ENCODE measurements at places on chromosomes 3 and 15.

DNA sequence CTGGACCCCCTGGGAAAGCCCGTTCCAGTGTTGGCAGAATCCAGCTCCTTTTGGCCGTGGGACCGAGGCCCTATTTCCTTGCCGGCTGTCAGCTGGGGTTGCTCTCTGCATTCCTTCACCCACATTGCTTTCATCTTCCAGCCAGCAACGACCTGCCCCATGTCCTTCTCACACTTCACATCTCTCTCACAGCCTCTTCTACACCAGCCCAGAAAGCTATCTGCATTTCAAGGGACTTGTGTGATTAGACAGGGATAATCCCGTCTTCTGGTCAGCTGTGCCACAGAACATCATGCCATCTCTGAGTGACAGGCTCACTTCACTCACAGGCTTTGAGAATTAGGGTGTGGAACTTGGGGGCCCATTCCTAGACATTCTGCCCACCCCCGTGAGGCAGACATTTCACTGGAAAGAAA is 16.4 kb downstream of the EFCC1 start:
- DNase-seq: no peak

- DNase-seq: no peak
These were observed 34.6 kb downstream of the MSL2 start for GRCh38 chr3:136161516-136161915.

DNA sequence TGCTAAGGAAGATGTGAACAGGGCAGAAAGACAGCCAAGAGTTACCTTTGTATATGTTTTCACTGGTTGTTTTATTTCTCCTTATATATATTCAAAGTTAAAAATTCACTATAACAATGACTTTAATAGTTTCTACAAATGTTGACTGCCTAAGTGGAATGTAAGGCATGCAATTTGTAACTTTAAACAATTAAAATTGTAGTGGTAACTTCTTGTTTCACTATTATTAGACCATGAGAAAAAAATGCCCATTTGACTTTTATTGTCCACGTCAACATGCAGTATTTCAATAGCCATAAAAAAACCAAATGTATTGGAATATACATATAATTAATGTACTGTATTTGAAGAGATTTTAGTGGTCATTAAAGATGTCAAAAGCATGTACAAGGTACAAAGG is 340.7 kb upstream of the CBLB start:
- DNase-seq: no peak

- DNase-seq: peak; percentile 82
These were observed 7.9 kb downstream of the HTR3D start for GRCh38 chr3:184039414-184039813.

GRCh38 chr15:98785807-98786621 is 137.7 kb downstream of the IGF1R start:
- DNase-seq: no peak

GRCh38 chr15:83695901-83696425 is 42.0 kb downstream of the ADAMTSL3 start:
- no peak for DNase-seq

GRCh38 chr3:144583871-144584270 is 612.2 kb downstream of the DIPK2A start:
- DNase-seq: no peak

DNA sequence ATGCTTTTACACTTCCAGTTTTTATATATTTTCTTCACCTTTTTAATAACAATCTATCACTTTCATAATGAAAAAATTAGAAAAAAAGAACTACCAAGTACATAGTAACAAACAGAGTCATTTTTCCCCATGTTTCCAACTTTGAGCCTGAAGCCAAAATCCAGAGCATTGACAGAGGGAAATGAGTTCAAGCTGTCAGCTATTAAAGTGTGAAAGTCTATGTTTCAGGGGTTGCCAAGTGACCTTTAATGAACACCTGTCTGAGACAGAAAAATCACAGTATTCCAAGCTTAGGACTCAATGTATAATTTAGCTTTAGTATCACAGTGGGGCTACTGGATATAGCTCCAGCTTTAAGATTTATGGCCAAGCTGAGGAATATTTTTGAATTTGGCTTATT is 128.3 kb upstream of the GADL1 start:
- DNase-seq: no peak

DNA sequence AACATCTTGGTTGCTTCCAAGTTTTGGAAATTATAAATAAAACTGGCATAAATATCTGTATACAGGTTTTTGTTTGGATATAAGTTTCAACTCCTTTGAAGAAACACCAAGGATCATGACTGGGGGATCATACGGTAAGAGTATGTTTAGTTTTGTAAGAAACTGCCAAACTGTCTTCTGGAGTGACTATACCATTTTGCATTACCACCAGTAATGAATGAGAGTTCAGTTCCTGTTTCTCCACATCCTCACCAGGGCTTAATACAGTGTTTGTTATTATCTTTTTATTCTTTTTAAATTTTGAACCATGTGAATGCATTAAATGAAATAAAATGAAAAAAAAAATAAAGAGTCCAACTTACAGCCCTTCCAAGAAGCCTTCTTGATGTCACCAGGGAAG is 3.7 kb upstream of the ANKUB1 start:
- DNase-seq: no peak

DNA sequence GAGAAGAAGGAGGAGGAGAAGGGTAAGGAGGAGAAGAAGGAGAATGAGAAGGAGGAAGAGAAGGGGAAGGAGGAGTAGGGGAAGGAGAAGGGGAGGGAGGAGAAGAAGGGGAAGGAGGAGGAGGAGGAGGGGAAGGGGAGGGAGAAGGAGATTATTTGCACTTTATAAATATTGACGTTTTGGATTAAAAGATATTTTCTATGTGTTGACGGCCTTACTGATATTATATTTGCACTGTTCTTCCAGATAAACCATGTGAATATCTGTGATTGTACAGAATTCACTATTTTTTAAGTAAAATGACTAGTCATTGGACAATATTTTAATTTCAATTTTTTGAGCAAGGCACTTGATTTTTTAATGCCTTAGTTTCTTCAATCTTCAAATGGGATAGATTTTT is 310.5 kb upstream of the DNAJC19 start:
- no peak for DNase-seq

- no peak for DNase-seq
These were observed 235.3 kb upstream of the ST8SIA2 start for GRCh38 chr15:92158426-92158825.

DNA sequence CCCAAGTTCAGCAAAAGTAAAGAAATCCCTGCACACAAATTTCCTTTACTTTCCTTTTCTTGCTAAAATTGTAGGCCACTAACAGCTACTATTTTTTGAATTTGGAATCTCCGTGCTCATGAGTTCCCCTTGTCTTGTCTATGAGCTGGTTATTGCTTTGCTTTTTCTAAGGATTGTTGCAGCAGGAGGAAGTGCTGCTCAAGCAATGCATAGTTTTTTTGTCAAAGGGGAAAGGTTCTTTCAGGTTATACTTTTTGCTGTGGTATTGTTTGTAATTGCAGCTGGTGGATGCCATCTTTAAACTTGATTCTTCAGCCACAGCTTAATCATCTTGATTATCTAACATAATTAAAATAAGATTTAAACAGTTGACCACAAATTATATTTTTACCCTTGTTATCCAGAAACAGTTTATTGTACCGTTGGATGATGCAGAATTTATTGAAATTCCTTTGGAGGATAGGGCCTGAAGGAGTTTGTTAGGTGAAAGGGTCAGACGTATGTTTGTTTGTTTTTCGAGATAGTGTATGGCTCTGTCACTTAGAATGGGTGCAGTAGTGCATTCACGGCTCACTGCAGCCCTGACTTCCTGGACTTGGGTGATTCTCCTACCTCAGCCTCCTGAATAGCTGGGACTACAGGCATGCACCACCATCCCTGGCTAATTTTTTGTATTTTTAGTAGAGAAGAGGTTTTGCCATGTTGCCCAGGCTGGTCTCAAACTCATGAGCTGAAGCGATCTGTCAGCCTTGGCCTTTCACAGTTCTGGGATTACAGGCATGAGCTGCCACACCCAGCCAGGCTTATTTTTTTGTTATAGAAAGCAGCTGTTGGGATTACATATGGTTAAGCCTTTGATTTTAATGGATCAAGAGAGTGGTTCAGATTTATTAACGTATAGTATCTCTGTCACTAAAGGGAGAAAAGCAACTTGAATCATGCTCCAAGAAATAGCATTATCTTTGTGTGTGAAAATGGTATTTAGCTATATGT is 11.7 kb downstream of the MGA start:
- DNase-seq: no peak

- no peak for DNase-seq
These were observed 8.4 kb downstream of the ARMC8 start for GRCh38 chr3:138195481-138195880.

- DNase-seq: no peak
These were observed 227.9 kb upstream of the NR2F2 start for GRCh38 chr15:96102631-96103030.

- peak; percentile 82 for DNase-seq
These were observed 57.5 kb upstream of the GCNT3 start for GRCh38 chr15:59553879-59554735.

- DNase-seq: no peak
These were observed 455.9 kb upstream of the NR2F2 start for GRCh38 chr15:95874637-95875036.

- no peak for DNase-seq
These were observed 78.3 kb downstream of the LRRK1 start for GRCh38 chr15:100997442-100997841.

DNA sequence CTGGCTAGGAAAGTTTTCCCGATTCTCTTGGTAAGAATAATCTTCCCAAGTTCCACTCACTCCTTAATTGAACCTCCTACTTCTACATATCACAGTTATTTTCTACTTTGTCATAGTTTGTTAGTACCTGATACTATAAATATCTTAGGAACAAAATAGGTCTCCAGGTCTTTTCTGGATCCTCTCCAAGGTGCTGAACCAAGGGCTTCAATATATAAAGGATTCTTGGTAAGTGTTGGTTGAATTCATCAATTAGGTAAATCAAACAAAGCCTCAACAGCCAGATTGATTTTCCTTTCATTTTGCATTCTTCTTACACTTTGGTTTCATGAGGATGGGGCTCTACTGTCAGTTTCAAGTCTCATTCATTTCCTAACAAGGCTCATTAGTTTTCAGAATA is 27.6 kb upstream of the RTP4 start:
- no peak for DNase-seq
